LNCaP clone FGC (cell line): ENCODE measurements at places on chromosomes 5 and 9.

GRCh38 chr5:94640176-94640575 lies 21.7 kb downstream of the SLF1 start:
- no peak for DNase-seq

DNA sequence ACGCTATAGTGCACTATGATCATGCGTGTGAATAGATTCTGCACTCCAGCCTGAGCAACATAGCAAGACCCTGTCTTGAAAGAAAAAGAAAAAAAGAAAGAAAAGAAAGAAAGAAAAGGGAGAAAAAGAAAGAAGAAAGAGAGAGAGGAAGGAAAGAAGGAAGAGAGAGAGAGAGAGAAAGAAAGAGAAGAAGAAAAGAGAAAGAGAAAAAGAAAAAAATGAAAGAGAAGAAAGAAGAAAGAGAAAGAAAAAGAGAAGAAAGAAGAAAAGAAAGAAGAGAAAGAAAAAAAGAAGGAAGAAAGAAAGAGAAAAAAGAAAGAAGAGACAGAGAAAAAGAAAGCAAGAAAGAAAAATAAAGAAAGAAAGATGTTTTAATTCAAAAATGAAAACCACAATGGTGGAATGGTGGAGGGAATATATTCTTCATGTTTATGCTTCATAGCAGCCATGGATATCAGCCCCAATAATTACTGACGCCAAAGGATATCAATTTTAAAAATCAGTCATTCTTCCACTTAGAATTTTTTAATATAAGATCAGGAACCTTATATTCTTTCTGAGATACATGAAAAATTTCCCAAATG lies 168.7 kb upstream of the TBCA start:
- no peak for DNase-seq

GRCh38 chr5:65727491-65728156 lies 5.6 kb downstream of the NLN start:
- DNase-seq: no peak

DNA sequence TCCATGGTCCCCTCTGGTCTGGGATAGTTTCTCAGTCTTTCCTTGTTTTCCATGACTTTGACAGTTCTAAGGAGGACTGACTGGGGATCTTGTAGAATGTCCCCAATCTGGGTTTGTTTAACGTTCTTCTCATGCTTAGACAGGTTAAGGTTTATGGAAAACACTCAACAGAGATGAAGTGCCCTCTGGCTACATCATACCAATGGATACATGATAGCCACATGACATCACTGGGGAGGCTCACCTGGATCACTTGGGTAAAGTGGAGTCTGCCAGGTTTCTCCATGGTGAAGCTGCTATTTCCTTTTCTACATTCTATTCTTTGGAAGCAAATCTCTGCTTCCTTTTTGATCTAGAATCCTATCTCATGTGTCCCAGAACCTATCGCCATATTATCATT lies 23.8 kb upstream of the ALDH1B1 start:
- DNase-seq: no peak

- DNase-seq: no peak
Observed at GRCh38 chr5:123659495-123659894, 147.5 kb downstream of the CSNK1G3 start.

GRCh38 chr5:116380621-116381020 lies 194.0 kb downstream of the SEMA6A start:
- no peak for DNase-seq

DNA sequence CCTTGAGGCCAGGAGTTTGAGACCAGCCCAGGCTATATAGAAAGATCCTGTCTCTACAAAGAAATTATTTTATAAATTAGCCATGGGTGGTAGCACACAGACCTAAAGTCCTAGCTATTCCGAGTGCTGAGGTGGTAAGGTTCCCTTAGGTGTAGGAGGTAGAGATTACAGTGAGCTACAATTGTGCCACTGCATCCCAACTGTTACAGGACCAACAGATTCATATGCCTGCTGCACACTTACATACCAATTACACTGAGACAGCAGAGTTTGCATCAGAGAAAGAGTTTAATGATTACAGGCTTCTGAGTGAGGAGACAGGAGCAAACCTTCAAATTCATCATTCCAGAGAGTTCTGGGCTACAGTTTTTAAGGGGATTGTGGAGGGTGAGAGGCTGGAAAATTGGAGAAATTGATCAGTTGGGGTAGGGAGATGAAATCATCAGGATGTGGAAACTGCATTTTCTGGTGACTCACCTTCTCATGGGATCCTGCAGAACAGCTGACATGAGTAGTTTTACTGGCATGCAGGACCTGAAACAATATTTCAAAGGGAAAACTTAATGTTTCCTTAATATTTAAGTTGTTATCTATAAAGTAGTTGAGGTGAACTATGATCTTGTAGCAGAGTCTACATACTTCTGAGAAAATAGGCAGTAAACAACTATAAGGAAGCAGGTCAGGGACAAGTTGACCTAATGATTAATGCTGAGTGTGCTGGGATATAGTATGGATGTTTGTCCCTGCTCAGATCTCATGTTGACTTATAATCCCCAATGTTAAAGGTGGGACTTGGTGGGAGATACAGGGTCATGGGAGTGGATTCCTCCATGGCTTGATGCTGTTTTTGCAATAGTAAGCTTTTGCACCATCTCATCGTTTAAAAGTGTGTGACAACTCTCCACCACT lies 54.7 kb downstream of the ANXA2R start:
- DNase-seq: no peak

DNA sequence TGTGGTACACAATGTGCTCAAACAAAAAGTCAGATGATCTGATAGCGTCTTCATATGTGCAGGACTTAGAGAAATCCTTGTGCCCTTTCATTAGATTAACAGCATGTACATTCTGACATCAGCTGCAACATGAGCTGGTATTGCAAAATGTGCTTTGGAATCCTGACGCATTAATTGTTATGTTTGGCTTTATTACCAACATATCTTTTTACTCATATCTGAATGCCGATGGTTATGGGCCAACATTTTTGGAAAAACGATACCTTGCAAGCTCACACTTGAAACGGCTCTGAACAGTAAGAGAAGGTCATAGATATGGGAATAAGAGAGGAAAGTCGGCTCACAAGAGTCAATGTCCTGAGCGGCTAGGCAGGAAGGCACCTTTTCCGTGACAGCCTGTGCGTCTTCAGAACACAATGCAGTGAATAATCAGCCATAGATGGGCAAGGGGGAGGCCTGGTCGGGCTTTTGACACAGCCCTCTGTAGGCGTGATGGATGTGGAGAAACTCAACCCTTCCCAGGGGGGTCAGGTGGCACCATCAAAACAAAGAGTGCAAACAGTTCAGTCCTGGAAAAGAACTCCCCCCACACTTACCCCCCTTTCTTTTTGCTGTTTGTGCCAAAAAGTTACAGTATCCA lies 36.4 kb upstream of the GAS1 start:
- DNase-seq: peak; percentile 63

- no peak for DNase-seq
Observed at GRCh38 chr9:82135106-82135505, 146.5 kb downstream of the SPATA31D1 start.

DNA sequence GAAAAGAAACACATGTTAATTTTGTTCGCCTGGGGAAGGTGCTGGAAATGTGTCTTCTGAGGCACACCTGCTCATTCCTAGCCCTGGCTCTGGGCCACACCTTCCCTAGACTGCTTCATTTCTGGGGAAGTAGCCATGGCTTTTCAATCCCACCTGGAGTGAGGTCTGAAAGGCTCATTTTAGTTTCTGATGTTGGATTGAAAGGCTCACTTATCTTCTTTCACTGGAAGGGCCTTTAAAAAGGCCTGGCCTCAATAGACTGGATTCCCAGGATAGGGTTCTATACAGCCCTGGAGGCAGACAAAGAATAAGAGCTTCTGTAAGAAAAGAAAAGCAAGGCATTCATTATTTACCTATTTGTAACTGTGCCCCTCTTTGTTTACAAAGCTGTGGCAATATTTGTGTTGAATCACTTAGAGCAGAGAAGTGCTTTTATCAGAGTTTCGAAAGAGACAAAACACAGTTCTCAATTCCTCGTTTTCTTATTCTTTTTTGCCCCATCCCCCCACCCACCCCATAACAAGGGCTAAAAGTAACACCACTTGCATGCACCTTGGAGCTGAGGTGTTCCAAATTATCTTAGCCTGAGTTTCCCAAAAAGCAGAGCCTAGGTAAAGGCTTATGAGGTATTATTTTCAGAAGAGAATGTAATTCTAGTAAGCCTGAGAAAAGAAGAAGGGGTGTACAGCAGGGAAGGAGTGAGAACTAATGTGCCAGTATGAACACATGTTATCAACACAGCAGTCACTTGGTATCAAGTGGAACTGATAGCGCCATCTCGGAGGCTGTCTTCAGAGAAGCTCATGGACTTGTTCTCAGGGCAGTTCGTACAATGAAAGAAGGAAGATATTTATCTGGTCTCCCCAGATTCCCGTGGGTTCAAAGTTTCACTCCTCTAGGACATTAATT lies 413.1 kb downstream of the KCTD16 start:
- DNase-seq: no peak

DNA sequence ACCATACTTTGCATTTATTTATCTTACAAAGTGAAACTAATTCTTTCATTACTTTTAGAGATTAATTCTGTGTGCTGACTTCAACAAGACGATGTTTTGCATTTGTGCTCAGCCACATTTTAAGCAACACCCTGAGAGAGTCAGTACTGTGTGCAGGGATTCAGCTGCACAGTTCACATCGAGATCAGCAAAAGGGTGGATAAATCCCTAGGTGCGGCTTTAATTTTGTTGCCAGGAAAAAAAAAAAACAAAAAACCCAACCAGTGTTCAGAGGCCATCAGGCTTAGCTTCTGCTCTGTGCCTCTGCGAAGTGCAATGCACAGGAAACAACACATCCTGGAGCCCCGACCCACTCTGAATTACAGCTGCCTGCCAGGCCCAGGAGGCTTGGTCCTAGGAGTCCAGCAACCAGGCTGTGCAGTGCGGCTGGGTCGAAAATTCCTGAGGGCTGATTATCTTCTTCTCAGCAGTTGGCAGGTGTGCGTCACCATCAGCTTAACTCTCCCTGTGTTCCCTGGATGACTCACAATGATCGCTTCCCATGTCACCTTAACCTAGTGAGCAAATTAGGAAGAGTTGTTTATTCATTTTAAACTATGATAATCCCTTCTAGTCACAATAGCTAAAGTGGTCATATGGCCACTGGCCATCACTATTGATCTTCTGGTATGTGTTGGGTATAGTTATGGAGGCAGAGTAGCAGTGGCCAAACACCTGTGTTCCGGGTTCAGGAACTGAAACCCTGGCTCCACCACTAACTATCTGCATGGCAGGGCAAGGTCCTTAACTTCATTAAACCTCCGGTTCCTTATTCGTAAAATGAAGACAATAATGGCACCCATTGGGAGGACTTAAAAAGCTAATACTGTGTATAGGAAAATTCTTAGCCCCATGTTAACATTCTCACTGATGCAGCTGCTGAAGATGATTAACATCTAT lies 31.2 kb upstream of the NDUFB6 start:
- DNase-seq: no peak

DNA sequence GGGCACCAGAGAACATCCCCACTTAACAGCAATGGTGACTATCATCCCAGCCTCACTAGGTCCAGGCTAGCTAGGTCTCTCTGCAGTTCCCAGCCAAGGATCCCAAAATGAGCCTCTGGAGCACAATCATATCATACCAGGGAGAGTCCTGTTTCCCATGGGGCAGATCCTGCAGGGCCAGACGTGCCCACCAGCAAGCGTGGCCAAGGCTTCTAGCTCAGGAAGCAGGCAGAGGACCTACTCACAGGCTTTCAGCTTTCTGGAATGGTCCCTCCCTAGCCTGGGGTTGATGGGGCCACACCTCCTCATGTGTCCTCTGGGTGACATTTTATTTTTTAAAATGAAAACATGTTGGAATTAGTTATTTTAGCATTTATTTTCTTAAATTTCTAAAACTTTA lies 45.7 kb upstream of the PITX1 start:
- no peak for DNase-seq

GRCh38 chr5:180128671-180129261 lies 57.2 kb upstream of the RNF130 start:
- DNase-seq: no peak

GRCh38 chr5:168890816-168891812 lies 311.9 kb upstream of the PANK3 start:
- DNase-seq: no peak

DNA sequence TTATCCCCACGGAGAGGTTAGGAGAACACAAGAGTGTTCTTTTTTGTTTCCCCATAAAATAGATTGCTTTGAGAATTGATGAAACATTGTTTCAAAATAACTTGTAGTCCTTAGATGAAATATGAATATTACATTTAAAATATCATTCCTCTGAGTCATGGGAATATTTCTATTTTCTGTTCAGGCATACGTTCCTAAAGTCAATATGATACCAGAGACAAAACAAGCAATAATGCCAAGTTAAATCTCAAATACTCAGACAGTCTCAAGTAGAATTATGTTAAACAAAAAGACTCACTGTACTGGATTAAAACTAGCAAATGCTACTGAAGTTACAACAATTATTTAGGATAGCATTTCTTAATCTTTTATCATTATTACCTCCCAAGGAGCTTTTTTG lies 111.7 kb upstream of the C6 start:
- DNase-seq: no peak

DNA sequence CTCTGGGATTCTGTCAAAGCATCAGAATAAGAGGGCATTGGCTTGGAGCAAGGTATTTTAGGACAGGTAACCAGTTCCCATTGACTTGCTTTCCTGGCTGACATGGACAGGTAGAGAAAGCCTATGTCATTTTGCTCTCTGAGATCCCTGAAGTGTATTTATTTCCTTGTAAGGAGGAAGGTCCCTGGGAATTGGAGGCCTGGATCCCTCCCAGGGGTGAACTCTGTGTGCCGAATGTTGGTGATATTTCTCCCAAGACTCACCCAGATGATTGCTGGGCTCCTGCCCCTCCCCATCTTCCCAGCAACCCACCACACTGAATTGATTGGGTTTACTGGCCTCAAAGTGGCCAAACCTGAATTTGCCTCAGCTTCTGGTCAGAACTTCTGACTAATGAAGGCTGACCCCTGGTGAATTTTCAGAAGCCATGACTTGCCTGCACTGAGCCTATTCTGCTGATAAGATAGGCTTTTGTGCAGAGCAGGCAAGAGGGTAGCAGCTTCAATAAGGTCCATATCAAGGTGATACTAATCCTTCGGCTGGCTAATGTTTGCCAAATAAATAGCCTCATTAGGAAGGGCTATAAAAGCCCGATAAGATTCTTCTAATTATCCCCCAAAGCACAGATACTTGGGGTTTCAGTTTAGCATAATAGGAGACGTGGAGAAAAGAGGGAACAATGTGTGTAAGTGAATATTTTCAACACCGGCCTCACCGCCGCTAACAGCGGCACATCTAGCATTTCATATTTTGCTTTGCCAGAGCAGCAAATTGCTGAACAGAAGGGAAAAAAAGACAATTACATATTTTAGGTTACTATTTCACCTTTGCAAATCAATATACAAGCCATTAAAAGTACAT lies 152.9 kb upstream of the PITX1 start:
- peak; percentile 56 for DNase-seq

GRCh38 chr5:15547261-15547839 lies 47.4 kb downstream of the FBXL7 start:
- DNase-seq: no peak

- DNase-seq: no peak
Observed at GRCh38 chr9:27586304-27586703, 13.0 kb upstream of the C9orf72 start.

DNA sequence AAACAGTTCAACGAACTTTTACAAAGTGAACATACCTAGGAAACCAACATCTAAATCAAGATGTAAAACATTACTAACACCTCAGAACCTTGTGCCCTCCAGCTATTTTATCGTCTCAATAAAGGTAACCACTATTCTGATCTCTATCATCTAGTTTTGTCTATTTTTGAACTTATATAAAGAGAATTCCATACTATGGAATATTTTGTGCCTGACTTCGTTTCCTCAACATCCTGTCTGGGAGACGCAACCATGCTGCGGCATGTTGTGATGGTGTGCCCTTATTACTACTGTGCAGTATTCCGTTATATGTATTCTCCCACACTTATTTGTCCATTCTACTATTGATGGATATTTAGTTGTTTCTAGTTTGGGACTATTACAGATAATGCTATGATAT lies 99.2 kb downstream of the NR6A1 start:
- DNase-seq: no peak
